AG08396 (cell line): ENCODE measurements at places on chromosomes 5 and 9.

- no peak for DNase-seq
These were observed 480.1 kb upstream of the SMARCA2 start for GRCh38 chr9:1535051-1535450.

GRCh38 chr9:100601216-100601615, 23.3 kb downstream of the CAVIN4 start:
- DNase-seq = peak; percentile 71

DNA sequence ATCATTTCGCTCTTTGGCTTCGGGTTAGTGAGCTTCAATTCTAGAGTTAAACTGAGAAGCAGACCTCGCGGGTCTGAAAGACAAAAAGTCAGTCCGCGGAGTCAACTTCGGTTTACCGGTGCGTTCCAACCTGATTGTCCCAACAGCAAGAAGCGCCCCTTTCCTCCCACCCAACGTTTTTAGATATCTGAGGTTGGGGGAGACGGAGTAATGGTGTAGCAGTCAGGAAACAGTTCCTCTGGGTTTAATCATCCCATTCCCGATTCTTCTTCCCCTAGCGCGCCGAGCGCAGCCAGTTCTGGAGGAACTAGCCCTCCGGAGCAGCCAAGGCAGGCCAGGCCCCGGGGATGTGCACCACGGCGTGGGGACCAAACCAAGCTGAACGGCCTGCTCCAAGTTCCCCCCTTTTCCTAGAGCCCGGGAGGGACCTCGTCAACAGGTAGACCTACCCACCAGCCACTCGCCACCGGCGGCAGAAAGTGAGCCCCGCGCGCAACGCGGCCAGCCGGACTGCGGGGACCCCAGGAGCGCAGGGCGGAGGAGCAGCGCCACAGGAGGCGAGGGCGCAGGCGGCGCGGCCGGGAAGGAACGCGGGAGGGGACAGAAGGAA, 622 bp upstream of the ISL1 start:
- DNase-seq = no peak

DNA sequence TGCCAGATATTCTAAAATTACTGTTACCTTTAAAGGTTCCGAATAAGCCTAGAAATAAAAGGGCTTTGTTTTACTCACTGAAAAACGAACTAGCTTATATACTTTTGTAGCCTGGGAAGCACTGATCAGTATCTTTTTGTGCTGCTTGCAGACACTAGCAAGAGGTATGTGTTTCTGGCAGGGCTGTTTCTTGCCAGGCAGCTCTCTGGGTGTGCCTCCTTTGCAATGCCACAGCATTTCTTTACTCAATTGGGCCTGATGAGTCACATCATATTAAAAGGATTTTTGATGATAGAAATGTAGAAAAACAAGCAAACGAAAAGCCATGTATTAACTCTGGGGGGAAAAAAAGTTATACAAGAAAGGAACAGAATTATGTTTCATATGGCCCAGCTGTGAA, 35.6 kb downstream of the CD180 start:
- DNase-seq = peak; percentile 83

DNA sequence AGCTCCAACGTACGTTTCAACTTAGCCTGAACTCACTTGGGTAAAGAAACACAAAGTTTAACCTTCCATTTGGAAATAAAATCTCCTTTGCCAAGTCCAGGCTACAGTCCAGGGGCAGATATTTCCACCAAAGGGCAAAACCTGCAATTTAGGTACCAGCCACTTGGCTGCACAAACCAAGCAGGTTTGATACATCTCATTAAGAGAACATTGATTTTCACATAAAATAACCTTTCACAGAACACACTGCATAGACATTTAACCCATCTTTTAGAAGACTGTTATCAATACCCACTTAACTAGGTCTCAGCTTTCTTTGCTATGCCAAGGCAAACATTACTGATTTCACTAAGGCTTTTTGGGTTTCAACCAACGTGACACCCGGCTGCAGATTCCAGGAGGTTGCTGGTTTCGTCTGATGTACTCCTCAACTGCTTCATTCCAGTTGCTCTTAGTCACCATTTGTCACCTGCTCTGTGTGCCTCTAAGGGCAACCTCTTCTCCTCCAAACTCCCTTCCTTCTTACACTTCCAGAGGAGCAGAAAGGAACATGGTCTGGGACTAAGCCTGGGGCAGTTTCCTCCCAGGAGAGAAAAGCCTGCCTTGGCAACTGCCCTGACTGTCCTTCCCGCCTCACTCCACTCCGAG, 67.1 kb downstream of the EPB41L4B start:
- peak; percentile 58 for DNase-seq

- no peak for DNase-seq
These were observed 2.1 kb downstream of the PRRC1 start for GRCh38 chr5:127519527-127519926.

DNA sequence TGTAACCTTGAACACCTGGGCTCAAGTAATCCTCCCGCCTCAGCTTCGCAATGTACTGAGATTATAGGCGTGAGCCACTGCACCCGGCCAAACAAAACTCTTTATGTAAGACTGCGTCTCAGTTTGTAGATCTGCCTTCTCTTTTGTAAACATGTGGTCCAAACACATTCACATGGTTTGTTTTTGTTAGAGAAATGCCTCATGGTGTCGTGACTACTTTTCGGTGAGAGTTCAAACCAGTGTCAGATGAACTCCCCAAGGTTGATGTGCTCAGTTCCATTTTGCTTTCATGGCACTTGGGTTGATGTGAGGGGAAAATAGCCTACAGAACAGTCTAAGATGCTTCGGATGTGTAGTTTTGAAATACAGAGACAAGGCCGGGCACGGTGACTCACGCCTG, 231.6 kb downstream of the GOLPH3 start:
- peak; percentile 32 for DNase-seq

DNA sequence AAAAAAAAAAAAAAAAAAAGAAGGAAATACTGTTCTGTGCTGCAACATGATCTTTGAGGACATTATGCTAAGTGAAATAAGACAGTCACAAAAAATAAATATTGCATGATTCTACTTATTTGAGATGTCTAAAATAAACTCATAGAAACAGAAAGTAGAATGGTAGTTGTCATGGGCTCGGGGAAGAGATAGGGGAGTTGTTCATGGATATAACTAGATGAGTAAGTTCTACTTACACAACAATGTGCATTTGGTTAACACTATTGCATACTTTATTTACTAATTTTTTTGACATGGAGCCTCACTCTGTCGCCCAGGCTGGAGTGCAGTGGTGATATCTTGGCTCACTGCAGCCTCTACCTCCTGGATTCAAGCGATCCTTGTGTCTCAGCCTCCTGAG, 15.2 kb downstream of the MAML1 start:
- no peak for DNase-seq

GRCh38 chr5:31385774-31386537, 145.9 kb downstream of the DROSHA start:
- DNase-seq = no peak

GRCh38 chr9:95749493-95749892, 126.0 kb upstream of the ERCC6L2 start:
- no peak for DNase-seq

- no peak for DNase-seq
These were observed 1.7 kb downstream of the CCNG1 start for GRCh38 chr5:163439092-163439425.
